ENCODE measurements at places on chromosomes 3 and 15. TPM values are rescaled to one million over a fixed set of nuclear protein-coding genes. Genes with fewer than 3 reads are reported as not detected.
A peak's percentile ranks its signal among the peaks of the same experiment; 100 is the strongest.

DNA sequence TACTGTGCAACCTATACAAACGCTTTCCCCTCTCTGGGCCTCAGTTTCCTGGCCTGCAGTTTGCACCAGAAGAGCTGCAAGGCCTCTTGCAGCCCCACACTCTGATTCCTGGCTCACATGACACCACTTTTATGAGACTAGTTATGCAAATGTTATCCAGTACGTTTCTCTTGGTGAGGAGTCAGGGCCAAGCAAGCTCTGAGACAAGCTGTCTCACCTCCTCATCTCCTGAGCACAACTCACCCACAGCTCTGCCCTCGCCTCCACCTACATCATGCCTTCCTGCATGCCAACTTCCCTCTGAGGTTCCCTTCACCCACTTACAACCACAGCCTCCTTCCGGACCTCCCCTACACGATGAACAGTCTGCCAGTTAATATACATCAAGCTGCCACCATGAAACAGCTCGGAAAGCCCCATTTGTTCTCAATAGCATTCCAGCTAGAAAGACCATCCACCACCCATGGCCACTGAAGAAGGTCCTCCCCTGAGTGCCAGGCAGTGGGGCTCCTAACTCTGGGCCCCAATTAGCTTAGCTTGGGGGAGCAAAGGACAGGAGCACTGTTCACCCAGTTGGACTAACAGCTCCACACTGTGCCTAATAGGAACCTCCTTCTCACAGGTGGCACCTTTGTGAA lies 25.0 kb downstream of the CRYGS start:
- DNase-seq = no peak

DNA sequence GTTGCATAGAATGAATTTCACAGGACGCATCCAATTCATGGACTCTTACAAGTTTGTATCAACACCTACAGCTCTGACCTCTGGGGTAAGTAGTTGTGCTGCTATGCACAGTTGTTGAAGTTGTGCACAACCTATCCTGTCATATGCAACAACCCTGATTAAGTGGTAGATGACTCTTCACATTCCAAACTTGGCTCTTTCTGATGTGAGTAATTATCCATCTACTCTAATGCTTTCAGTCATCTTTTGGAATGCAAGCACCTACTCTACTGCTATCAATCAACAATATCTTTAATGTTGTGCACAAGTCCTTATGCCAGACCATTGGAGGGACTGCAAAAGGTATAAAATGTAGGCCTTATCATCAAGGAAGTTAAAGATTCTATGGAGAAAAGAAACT lies 921.4 kb downstream of the MCTP2 start:
- DNase-seq = no peak

DNA sequence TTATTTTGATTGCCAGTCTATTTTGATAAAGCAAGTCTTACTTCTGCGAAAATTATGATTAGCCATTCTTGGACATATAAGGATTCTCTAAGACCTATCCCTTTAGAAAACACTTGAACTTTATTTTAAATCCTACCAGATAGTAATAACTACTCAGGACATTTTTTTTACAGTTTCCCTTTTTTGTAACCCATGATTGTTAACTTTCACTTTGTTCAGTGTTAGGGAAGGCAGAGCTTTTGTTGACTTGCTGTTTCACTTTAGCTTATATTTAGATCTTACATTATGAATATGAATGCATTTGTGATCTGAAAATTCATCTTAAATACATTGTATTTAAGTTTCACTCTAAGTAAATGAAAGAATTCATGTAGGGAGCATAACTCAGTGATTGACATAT lies 167.0 kb downstream of the AKAP13 start:
- no peak for DNase-seq

GRCh38 chr3:176814285-176814684 lies 383.0 kb downstream of the TBL1XR1 start:
- DNase-seq = peak; percentile 67

GRCh38 chr3:63654931-63655330 lies 2.5 kb downstream of the SNTN start:
- no peak for DNase-seq

- DNase-seq = peak; percentile 18
These were observed 42.7 kb upstream of the MTMR10 start for GRCh38 chr15:31034152-31034551.

- DNase-seq = no peak
These were observed 67.3 kb upstream of the ONECUT1 start for GRCh38 chr15:52857471-52857870.

ADAMTS9 gene
- 0.15 TPM for total RNA-seq

C3orf80 gene
- total RNA-seq = 0.25 TPM

Measured in M059J (cell line).